ENCODE measurements at places on chromosomes 6 and 20.

- DNase-seq, result no peak
Measured at GRCh38 chr6:156977527-156978291, 200.5 kb downstream of the ARID1B start.

- DNase-seq, result no peak
Measured at GRCh38 chr6:15512721-15513120, 150.1 kb downstream of the DTNBP1 start.

DNA sequence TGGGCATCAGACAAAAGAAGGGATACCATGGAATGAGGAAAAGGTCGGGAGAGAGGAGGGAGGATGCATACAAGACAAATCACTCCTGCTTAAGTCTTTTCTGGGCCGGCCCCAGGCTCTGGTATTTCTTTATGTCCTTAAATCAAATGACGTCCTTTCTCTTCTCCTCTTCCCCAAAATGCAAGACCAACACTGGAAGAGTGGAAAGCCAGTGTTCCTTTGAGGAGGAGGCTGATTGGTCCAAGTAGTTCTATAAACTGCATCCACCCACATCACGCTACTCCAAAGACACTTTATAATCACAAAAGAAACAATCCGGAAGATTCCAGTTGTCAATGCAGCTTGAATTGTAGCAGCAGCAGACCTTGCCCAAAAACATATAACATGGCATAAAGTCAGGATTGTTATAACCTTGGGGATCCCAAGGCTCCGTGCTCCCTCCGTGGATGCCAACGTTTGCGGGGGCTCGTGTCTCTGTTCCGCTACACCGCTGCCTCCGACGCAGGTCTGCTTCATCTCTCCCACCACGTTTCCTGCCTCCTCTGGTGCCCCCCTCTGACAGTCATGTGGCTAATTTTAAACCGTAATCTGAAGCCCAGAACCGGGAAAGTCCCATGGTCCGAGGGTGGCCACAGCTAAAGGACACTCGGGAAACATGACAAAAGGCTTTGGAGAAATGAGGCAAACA lies 47.1 kb downstream of the MCUR1 start:
- DNase-seq, result peak; percentile 21

- DNase-seq, result no peak
Measured at GRCh38 chr6:63814459-63814858, 178.9 kb downstream of the PHF3 start.

DNA sequence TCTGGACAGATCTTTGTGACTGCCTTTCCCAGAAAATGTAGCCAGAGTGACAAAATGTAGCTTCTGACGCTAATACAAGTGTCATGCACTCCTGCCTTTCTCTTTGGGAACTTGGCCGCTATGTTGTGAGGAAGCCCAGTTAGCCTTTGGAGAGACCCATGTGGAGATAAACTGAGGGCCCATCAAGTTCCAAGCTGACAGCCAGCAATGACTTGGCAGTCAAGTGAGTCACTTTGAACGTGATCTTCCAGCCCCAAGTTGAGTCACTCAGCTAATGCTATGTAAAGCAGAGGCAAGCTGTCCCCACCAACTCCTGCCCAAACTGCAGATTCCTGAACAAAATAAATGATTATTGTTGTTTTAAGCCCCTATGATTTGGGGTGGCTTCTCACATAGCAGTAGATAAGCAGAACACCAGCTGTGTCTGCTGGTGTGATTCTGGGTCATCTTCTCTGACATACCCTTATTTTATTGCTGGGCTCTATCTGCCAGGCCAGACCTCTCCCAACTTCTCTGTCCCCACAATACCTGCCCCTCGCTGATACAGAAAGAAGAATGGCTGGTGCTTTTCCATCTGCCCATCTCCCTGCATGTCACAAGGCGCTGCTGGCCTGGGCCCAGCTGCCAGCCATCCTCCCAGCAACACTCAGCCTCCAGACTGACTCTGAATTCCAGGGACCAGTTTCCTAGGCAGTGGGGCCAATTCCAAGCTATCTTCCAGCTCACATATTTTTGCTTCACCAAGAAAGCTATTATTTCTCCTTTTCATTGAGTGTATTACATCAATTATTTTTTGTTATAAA lies 274.8 kb downstream of the LRFN2 start:
- no peak for DNase-seq

DNA sequence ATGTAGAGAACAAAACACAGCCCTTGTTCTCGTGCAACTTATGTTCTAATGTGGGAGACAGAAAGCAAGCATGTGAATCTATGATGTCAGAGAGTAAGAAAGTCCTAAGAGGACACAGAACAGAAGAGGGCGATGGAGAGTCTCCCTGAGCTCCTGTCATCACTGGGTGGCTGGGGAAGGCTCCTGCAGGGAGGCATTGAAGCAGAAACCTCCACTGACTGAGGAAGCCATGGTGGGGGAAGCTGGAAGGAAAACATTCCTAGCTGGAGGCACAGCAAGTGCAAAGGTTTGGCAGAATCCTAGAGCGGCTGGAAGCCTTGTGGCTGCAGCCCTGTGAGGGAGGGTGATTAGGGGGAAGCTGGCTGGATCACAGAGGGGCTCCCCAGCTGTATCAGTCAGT lies 248.0 kb downstream of the CDH26 start:
- DNase-seq, result no peak

DNA sequence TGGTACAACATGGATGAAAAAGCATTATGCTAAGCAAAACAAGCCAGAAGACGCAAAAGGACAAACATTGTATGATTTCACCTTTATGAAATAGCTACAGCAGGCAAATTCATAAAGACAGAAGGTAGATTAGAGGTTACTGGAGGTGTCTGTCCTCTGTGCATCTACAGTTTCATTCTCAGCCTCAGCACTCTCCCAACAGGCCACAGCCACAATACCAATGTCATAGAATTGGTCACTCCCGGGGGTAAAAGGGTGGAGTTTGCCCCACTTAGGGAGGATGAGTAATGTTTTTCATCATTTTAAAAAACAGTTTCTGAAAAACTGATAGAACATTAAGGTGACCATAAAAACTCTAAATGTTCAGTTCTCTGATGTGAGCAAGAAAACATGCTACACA lies 17.2 kb upstream of the TMX4 start:
- DNase-seq, result no peak

GRCh38 chr6:120005292-120005976 lies 655.9 kb upstream of the MAN1A1 start:
- DNase-seq, result no peak

DNA sequence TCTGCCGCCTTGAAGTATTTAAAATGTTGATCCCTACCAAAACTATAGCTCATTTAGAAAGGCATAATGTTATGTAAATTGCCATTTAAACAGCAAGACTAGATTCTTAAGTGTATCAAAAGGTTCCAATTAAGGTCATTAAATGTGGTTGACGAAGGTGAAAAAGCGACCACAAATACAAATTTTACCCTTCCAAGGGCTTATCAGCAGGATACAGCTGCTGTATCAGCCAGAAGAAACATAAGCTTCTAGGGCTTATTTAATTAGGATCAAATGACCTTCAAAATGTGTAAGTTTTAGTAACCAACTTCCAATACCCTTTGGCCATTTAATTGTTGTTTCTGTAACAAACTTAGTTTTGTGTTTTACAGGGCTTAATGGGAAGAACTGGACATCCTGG lies 139.9 kb downstream of the COL9A1 start:
- no peak for DNase-seq

- DNase-seq, result no peak
Measured at GRCh38 chr6:37005827-37006567, 542 bp downstream of the FGD2 start.

DNA sequence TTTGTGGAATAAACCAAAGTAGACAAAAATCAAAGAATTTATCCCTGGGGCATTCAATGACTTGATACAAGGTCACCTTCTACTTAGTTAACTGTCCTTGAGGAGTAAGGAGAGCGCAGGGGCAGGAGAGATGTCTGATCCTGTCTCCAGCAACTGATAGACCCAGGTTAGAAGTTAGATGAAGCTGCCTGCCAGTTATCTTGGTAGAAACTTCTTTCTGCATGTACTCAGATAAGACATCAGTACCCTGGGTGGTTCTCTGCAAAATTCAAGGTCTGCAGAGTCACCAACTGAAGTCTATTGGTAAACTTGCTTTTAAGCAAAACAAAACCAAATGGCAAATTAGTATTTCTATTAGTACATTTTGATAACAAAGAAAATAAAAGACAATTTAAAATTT lies 2.7 kb downstream of the SGK1 start:
- DNase-seq, result no peak

DNA sequence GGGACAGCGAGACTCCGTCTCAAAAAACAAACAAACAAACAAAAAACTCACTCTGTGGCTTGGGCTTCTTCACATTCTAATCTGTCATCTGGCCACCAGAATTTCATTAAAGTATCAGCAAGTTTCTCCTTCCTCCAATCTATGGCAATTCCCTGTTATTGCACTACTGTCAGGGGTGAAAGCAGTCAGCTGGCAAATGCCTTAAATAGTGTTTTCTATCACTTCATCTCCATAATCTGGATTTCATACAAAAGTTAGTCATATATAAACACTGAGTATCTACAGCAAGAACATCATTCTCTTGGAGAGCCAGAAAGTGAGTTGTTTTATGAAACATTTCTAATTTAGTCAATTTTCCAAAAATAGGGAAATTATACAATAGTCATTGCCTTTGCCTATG lies 56.1 kb downstream of the PHACTR3 start:
- DNase-seq, result no peak

- DNase-seq, result no peak
Measured at GRCh38 chr6:167240034-167240541, 51.0 kb upstream of the UNC93A start.

DNA sequence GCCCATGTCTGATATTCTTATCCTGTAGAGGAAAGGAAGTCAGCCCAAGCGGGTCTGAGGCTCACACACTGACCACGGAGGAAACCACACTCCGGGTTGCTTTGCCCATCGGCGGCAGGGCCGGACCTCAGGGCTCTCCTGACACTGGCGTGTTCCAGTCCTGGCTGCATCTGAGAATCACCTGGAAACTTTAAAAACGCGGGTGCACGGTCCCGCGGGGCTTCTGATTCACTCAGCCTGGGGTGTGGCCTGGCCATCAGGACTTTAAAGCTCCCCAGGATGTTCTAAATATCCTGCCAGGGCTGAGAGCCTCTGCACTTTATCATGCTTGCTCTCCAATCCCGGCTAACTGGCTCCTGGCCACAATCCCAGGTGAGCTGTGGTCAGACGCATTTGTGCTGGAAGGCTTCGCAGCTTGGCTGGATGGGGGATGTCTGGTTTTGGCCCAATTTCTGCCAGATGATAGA lies 47.7 kb upstream of the DACT2 start:
- no peak for DNase-seq

GRCh38 chr6:119137194-119138072 lies 59.0 kb upstream of the FAM184A start:
- no peak for DNase-seq

GRCh38 chr6:163667372-163668060 lies 253.0 kb downstream of the QKI start:
- DNase-seq, result no peak

GRCh38 chr6:46234156-46234556 lies 63.4 kb upstream of the ENPP5 start:
- no peak for DNase-seq

GRCh38 chr20:32626859-32627636 lies 41.9 kb upstream of the NOL4L start:
- DNase-seq, result no peak

DNA sequence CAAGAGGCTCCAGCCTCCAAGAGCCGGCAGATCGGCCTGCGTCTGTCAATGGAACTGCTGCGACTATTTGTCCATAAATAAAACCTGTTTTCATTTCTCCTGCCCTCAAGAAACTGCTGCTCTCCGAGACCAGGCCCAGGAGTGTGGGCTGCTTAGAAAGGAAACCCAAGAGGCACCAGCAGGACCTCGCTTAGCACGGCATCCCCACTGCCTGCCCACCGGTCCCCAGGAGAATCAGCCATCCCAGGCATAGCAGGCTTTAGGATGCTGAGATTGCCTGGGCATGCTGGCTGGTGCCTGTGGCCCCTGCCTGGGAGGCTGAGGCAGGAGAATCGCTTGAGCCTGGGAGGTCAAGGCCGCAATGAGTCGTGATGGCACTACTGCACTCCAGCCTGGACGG lies 17.6 kb downstream of the NTSR1 start:
- DNase-seq, result no peak

GRCh38 chr20:41524980-41525613 lies 93.1 kb downstream of the CHD6 start:
- DNase-seq, result no peak

GRCh38 chr20:6959900-6960312 lies 192.4 kb downstream of the BMP2 start:
- DNase-seq, result no peak

GRCh38 chr6:50952092-50952907 lies 133.6 kb downstream of the TFAP2B start:
- no peak for DNase-seq

- no peak for DNase-seq
Measured at GRCh38 chr20:48189181-48189580, 403.9 kb upstream of the SULF2 start.

- no peak for DNase-seq
Measured at GRCh38 chr6:127997496-127998164, 96.8 kb upstream of the THEMIS start.

DNA sequence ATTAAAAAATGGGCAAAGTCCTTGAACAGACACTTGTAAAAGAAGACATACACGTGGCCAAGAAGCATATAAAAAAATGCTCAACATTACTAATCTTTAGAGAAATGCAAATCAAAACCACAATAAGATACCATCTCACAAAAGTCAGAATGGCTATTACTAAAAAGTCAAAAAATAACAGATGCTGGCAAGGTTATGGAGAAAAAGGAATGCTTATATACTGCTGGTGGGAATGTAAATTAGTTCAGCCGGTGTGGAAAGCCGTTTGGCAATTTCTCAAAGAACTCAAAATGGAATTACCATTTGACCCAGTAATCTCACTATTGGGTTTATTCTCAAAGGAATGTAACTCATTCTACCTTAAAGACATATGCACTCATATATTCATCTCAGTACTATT lies 166.6 kb downstream of the KHDC1L start:
- DNase-seq, result no peak

GRCh38 chr6:154539593-154540269 lies 29.2 kb upstream of the CNKSR3 start:
- DNase-seq, result no peak

Data from stimulated activated CD4-positive, alpha-beta T cell treated with anti-CD3 and anti-CD28 coated beads, Interleukin-2, amount 100 ng/mL, for 4 hours (primary cell).